ENCODE measurements at places on chromosomes 12 and 14. TPM values are rescaled to one million over a fixed set of nuclear protein-coding genes. Genes with fewer than 3 reads are reported as not detected.

- DNase-seq, result peak; percentile 19
Measured at GRCh38 chr12:43501703-43502102, 50.3 kb downstream of the ADAMTS20 start.

Gene PSME2
- total RNA-seq, result 126 TPM

- DNase-seq, result no peak
Measured at GRCh38 chr14:52937306-52937705, 13.5 kb downstream of the FERMT2 start.

DNA sequence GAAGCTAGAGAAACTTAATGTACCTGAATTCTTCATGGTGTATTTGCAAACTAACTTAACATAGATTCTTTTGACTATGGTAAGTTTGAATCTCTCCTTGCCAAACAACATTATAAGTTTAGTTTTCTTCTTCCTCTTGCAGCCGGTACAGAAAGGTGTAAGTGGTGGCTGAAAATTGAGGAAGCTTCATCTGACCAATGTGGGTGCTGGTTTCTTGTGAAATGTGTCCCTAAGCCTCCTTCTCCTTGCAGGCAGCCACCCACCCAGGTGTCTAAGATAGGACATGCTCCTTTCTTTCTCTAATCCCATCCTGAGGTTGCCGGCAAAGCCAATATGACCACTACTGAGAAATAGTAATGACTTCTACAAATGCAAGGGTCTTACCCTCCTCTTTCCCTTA lies 20.6 kb downstream of the GSG1 start:
- DNase-seq, result no peak

Gene KLRC2
- not detected for total RNA-seq

DNA sequence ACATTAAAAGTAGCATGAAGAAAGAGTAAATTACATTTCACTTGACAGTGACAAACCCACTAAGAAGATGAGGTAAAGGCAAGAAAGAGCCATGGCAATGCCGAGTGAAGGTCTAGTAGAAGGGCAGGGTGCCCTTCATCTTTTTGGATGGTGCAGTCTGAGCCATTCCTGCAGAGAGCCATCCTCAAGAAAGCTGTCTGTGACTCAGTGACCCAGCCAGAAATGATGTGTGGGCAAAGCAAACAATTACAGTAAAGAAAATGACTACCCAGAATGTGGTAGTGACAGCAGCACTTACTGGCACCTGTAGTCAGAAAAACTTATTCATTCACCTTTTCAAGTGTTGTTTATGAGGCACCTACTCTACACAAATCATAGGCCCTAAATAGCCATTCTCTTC lies 281.7 kb downstream of the DUSP6 start:
- no peak for DNase-seq

- peak; percentile 51 for DNase-seq
Measured at GRCh38 chr12:10140001-10140400, 10.0 kb upstream of the CLEC7A start.

DNA sequence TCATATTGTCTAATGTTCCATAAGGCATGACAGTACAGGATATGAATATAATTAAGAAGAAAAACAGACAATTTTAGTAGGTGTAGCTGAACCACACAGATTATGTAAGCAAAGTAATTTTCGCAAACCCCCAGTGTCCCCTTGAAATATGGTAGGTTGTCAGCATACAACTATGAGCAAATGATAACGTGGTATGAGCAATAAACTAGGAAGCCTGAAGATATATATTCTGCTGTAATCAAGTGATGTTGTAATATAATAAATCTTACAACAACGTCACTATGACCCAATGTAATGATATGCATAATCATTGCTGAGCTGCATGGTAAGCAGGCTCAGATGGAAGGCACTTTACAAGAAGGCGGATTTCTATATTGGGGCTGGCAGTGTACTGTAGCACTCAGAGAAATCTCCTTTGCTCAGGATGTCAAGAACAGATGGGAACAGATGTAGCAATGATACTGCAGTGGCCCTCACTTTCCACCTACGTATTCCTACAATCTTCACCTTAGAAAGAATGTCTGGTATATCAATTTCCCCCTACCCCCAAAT lies 47.8 kb upstream of the MYF6 start:
- no peak for DNase-seq

GRCh38 chr12:1820191-1820895 lies at the start of gene LRTM2:
Gene LRTM2, plus strand, starts transcription at chr12:1820565. Its CDS starts 7,584 bp downstream, at chr12:1828149.
- DNase-seq, result no peak

- DNase-seq, result no peak
Measured at GRCh38 chr12:123720141-123720814, 8.1 kb downstream of the ATP6V0A2 start.

Gene IRAK3
- not detected for total RNA-seq

DNA sequence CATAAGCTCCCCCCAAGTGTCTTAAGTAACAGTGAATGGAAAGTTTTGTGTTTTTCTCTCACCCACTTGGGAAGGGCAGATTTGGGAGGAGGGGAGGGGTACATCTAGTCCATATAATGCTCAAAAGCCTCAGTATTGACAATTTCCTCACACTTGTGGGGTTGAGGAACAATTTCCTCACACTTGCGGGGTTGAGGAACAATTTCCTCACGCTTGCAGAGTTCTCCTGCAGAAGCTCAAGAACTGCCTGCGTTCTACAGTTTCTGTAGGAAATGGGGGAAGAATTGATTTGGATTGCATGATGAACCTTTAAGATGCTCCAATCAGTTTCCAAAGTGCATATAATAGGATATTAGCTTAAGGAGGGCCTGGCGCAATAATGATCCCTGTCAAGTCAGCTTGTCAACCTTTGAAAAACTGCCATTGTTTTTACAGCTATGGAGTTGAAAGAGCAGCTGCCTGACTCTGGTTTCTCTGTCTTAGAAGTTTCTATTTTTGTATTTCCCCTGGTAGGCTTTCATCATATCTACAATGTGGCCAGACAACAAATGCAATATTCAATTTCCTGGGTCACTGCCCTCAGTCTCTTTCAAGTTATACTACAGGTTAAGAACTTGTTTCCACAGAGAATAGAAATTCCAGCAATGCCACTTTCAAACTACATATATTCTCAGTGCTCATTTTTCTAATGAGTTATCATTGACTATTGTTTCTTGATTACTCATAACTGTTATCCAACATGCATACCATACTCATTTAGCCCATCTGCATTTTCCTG lies 66.5 kb downstream of the PLEKHG7 start:
- no peak for DNase-seq

DNA sequence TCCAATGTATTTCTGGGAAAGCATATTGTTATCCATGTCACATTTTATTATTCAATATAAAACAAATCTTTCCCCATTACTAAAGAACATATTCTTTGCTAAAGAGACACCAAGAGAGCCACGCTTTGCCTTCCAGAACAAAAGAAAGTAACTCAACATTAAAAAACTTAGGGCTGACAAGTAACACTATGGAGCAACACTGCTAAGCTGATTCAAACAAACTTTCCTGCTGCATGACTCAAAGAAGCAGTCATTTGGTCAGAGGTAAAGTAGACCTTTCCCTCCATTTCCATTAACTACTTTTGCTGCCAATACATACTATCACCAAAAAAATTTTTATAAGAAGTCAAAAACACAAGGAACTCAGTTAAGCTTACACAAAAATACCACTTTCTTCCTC lies 83.0 kb downstream of the DENND5B start:
- DNase-seq, result no peak

GRCh38 chr14:68800390-68800789 lies 7.5 kb upstream of the ZFP36L1 start:
- DNase-seq, result no peak

DNA sequence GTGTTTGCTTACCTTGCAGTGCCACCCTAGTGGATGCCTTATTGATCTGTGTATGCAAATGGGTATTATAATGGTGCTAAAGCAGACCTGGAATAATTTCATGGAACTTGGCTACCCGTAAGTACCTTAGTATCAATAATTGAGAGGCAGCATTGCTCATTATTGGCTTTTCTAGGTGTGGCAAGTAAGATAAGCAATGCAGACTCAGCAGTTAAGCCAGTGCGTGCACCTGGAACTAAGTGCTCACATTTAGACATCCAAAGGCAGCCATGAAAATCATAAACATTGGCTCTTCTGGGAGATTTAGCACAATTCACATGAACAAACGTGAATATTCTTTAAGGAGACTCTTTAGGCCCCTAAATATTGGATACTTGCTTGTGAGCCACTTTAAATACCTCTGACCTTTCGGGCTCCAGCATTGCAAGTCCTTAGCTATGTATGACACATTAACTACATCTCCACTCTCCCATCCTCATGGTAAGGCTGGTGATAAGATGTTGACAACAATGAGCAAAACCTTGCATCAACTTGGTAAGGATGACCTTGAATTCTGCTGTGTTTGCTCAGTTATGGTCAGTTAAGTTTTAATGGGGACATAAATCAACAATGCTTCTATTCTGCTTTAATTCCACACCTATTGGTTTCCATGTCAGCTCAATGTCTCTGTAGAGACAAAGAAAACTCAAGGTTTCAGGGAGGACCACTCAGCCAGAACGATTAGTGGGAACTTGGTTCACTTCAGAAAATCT lies 112.0 kb downstream of the SLC5A8 start:
- DNase-seq, result no peak

- DNase-seq, result no peak
Measured at GRCh38 chr12:15044471-15044870, 71.6 kb downstream of the PDE6H start.

Gene LRIG3
- total RNA-seq, result 30.7 TPM

Gene DPY19L2
- 2.1 TPM for total RNA-seq

Gene TMTC1
- total RNA-seq, result 26.2 TPM

Gene CERS5
- total RNA-seq, result 19.2 TPM

Gene SLC41A2
- 34.7 TPM for total RNA-seq

Gene ZC3H14
- total RNA-seq, result 73.3 TPM

DNA sequence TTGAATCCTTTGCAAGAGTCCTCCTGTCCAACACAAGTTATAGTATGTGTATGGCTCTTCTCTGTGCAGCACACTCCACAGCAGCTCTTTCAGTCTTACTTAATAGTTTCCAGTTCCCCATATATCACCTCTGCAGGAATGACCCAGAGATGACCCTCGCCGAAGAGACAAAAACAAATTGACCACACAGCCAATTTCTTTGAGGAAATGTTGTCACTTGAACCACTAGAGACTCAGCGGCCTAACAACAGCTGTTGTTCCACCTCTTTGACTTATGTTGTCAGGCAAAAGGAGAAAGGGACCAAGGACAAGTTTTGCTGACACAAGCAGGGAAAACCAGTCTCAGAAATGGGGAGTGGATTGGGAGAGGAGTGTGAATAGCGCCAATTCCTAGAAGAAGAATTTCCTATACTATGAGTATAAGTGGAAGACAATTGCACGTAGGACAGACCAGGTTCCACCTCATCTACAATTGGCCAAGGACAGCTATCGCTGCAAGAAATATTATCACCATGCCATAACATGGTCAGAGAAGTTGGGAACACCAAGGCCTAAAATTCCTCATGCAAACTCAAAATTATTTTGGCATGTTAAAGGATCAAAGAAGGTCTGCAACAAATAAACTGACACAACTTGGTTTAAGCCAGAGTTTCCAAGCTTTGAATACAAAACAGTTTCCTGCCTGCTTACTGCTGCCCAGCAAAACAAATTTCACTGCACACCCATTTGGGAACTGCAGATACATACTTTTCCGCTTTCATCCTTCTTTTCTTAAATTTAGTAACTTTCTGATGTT lies 41.7 kb upstream of the ITPR2 start:
- no peak for DNase-seq

DNA sequence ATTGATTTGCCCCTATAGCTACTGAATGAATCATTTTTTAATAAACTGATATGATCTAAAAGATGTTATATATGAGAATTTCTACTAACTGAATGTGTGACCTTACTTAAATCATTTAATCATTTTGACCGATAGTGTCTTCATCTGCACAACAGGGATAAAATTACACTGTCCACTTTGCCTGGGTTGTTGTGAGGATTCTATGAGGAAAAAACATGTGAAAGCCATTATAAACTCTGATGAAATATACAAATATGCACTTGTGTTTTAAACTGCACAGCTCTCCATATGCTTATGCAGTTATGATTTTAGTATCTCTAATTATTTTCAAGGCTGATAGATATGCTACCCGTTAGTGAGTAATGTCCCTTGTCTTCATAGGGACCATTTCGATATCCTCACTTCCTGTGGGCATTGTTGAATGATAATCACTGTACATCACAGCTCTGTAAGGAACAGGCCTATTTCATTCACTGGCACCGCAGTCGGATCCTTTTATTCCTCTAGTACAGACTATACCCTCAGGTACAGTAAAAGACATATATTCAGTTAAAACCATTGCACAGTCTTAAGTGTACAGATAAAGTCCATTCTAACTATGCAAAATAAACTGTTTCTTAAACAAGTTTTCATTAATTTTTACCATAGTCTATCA lies 88.7 kb upstream of the RAP1B start:
- DNase-seq, result no peak

DNA sequence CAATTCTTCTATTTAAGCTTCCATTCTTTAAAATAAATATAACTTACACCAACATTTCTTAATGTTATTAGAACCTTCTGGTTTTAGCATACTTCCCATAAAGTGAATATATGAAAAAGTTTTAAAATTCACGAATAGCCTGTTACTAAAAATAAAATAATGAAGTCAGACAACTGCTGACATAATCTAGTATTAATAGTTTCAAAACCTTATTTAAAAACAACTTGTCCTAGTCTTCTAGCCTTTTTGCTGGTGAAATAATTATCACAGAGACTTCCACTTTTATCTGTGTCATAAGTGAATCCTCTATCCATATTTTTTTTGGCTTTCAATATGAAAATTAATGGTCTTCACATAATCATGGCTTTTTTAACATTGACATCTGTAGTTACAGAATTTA lies 93.8 kb upstream of the MON2 start:
- no peak for DNase-seq

DNA sequence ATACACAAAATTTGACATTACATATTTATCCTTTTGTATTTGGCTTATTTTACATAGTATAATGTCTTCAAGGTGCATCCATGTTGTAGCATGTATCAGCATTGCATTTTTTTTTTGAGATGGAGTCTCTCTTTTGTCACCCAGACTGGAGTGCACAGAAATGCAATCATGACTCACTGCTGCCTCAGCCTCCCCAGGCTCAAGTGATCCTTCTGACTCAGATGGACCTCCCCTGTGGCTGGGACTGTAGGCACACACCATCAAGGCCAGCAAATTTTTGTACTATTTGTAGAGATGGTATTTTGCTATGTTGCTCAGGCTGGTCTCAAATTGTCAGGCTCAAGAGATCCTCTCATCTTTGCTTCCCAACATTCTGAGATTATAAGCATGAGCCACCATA lies 214.4 kb upstream of the ALG10B start:
- DNase-seq, result peak; percentile 2

Gene HCAR1
- total RNA-seq, result not detected

Gene SERPINA9
- total RNA-seq, result 0.34 TPM

Data from A172 (cell line).